GM12878 (cell line): ENCODE measurements at places on chromosomes 11 and 22. TPM values are rescaled to one million over a fixed set of nuclear protein-coding genes. Genes with fewer than 3 reads are reported as not detected.

GRCh38 chr11:5696210-5696609 lies 6.6 kb downstream of the TRIM22 start:
- no peak for DNase-seq

DNA sequence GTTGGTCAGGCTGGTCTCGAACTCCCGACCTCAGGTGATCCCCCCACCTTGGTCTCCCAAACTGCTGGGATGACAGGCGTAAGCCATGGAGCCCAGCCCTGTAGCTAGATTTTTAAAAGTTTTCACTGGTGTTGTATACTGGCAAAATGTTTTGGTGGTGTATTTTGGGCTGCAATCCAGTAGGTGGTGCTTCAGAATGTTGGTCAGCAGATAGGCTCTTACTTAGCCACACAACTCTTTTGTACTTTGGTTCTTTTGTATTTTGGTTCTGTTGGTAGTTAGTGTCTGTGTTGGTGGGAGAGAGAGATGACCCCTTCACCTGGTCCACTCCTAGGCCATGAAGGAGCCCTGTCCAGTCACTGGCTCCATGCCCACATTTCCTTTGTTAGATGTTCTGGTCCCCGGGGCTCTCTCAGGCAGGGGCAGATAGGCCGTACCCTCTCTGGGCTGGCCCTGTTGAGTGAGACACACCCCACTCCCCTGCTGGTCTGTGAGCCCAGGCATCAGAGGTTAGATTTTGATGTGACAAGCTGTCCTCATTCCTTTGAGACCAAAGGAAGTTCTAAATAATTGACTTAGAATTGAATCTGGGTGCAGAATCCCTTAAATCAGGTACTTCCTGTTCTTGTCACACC lies 123.8 kb downstream of the DDX10 start:
- no peak for DNase-seq

DNA sequence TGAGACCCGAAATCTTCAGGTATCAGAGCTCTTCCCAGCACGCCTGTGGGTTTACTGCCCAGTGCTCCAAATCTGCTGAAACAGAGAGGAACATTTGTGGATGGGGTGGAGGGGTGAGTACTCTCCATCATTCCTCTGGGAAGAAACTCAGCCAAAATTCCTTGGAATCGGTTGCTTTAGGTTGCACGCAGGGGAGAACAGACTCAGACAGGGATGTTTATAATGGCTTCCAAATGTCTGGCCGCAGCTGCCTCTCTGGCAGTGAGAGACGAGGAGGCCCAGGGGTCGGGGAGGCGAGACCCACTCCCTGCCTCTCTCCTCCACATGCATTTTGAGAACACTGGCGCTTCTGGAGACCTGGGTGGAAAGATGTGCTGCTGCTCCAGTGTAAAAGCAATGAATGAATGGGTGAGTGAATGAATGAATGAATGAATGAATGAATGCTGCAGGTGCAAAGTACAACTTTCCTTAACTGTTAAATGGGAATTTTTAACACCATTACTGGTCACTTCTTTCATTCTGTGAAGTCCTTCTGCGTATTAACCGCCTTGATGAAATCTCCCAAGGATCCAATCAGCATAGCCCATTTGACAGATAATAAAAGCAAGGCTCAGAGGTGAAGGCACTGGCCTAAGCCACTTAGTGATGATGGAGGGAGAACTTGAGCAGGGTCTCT lies 437.4 kb downstream of the MIAT start:
- no peak for DNase-seq

DNA sequence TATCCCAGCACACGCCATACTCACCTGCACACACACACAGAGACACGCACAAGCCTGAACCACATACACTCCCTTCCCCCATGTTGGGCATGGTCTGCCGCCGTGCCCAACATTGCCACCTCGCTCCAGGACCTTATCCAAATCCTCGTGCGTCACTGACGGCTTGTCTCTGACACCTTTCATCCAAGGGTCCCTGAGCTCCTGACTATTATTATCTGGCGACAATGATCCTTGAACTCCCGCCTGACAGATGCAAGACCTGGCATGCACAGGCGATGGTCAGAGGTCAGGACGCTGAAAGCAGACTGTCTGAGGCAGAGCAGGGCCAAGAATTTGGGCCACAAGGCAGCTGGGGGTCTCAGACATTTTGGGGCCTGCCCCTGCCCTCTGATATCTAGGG lies 4.2 kb downstream of the MB start:
- no peak for DNase-seq

GRCh38 chr11:78208257-78209165 lies 19.8 kb downstream of the USP35 start:
- DNase-seq, result no peak

TSGA10IP gene
- polyA plus RNA-seq, result not detected in 2 replicates

OR4C12 gene
- polyA plus RNA-seq, result not detected in 2 replicates

IGF2 gene
- not detected in 2 replicates for polyA plus RNA-seq

EXPH5 gene
- polyA plus RNA-seq, result 3.5 and 3.8 TPM in 2 replicates
